ENCODE measurements at places on chromosomes 6 and 20. TPM values are rescaled to one million over a fixed set of nuclear protein-coding genes. Genes with fewer than 3 reads are reported as not detected.

DNA sequence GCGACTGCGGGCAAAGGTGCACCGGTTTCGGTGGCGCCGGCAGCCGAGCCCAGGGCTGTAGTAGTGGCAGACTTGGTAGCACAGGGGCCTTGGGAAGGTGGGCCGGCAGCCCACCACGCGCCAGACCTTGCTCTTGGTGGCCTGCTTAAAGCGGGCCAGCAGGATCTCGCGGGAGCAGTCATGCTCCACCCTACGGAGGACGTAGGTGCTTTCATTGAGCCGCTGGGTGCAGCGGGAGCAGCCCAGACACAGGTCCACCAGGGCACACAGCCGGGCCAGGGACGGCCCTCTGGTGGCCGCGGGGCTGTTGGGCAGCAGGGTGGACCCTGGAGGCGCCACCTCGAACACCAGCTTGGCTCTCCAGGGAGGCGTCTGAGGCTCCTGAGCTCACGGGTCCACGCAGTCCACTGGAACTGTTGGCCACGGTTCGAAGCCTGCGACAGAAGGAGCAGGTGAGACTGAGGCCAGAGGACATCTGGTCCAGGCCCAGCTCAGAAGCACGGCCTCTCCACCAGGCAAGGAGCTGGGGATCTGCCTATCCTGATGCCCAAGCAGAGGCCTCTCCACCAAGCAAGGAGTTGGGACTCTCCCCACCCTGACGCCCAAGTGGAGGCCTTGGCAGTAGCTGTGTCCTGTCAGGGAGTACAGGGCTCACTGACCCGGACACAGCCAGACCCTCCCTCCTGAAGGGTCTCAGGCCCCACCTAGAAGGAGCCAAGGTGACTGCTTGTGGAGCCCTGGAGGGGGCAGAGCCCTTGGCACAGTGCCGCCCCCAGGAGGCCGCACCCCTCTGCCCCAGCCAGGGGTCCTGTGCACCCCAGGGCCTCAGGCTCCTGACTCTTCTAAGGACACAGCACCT, 1.0 kb downstream of the HELZ2 start:
- peaks cover 4% of the 10 kb centered on the region for H3K27me3 ChIP-seq
- H3K4me3 ChIP-seq, result peak overlapping the region; percentile 87
- H3K36me3 ChIP-seq, result no peaks in the 10 kb centered on the region
- no peak overlapping the region for H3K27ac ChIP-seq
- no peak for DNase-seq

Gene APOM
- 2.9 TPM for total RNA-seq

DNA sequence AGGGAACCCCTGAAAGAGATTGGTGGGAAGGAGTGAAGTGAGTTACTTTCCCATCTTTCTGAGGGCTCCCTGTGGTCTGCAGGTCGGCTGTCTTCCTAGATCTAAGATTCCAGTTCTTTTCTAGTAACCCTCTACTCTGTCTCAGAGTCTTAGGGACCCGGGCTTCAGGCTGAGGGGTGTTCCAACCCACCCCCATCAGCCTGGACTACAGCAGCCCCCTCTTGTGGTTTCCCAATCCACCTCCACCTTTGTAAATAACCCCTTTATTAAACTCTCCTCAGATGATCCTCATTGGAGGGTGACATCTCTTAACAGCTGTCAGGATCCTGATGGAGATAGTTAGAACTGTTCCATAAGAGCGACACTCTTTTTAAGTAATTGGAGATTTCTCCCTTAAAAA, 300.4 kb downstream of the LRFN2 start:
- no peaks in the 10 kb centered on the region for H3K36me3 ChIP-seq
- peak overlapping the region; percentile 39 for H3K27ac ChIP-seq
- H3K4me1 ChIP-seq, result peaks cover 4% of the 10 kb centered on the region
- H3K27me3 ChIP-seq, result peaks cover 77% of the 10 kb centered on the region

- no peak overlapping the region for H3K4me3 ChIP-seq
- peaks cover 5% of the 10 kb centered on the region for H3K27me3 ChIP-seq
- peaks cover 2% of the 10 kb centered on the region for H3K36me3 ChIP-seq
- DNase-seq, result no peak
- H3K4me1 ChIP-seq, result no peaks in the 10 kb centered on the region
- H3K27ac ChIP-seq, result no peak overlapping the region
Observed at GRCh38 chr6:150788089-150788488, 77.4 kb upstream of the MTHFD1L start.

Data from T-helper 17 cell (primary cell).